ENCODE measurements at places on chromosomes 3 and 15. TPM values are rescaled to one million over a fixed set of nuclear protein-coding genes. Genes with fewer than 3 reads are reported as not detected.

DNA sequence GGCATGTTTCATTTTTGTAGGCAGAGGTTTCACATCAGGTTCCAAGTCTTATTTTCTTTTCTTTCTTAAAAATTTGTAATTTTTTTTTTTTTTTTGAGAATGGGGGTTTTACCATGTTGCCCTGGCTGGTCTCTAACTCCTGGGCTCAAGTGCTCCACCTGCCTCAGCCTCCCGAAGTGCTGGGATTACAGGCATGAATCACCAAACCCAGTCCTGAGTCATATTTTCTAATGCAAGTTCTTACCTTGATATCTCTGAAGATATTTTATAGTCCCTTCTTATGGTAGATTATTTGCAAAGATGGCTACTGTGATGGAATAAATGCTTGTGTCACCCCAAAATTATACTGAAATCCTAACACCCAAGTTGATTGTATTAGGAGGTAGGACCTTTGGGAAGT is 63.8 kb downstream of the SLC9A9 start:
- no peak for DNase-seq

GRCh38 chr3:115580566-115580965 is 42.7 kb upstream of the GAP43 start:
- no peak for DNase-seq

- DNase-seq, result no peak
Observed at GRCh38 chr3:69665026-69665737, 74.1 kb upstream of the MITF start.

DNA sequence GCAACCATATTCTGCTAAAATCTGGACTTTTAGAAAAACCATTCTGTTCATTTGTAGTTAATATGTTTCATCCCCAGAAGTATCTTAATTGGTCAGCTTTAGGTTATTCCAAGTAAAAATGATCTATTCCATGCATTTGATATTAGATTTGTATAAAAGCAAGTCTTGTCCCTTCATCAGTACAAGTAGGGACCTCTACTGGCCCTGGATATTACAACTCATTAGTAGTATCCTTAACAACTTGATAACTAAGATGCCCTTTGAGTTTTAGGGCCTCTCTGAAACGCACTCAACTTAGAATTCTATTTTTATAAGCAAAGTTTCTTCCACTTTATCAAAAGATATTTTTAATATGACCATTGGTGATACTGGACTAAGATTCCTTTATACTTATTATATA is 25.3 kb upstream of the SELENOT start:
- DNase-seq, result no peak

GRCh38 chr3:10563396-10563795 is 58.0 kb upstream of the ATP2B2 start:
- DNase-seq, result no peak

DNA sequence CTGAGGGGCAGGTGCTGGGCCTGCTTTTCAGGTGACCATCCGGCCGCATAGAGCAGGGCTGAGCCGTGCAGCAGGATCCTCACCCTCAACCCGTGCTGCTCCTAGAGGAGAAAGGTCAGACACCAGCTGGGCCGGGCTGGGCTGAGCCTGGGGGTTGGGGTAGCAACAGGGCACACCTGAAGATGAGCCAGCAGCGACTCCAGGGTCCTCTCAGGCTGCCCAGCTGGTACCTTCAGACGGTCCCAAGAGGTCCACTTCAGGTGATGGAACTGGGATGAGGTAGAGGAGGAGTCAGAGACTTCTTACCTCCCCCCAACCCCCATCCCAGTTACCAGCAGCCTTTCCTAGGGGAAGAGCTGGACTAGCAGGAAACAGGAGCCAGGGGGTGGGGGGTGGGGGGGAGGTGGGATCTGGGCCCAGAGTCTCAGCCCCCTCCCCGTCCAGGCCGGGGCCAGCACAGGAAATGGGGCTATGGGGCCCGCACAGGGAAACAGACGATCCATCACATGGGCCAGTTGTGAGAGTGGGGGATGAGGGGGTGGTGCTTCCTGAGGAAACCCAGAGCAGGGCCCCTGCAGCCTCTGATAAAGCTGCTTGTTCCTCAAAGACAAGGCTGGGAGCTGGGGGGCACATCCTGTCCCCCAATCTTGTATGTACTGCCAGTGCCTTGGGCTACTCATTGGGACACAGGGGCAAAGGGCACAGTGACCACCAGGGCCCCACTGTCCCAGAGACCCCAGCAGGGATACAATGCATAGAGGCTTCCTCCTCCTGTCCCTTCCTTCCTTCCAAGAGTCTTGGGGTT is 3.0 kb downstream of the INKA1 start:
- no peak for DNase-seq

DNA sequence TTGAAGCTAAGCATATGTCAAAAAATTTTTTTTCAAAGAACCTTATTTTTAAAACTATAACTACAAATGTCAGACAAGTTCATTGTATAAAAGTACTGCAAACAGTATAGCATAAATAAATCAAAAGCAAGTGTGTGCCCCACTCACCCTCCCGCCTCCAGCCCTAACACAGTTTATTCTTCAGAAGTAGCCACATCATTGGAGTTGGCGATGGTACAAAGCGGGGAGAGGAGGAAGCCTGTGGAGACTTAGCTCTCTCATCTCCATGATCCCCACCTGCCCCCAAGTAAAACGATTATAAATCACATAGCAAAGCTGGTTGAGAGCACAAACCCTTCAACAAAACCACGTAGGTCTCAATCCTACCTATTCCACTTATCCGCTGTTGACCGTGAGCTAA is 33.6 kb downstream of the FOXP1 start:
- DNase-seq, result no peak

GRCh38 chr15:87961851-87962420 is 294.6 kb downstream of the NTRK3 start:
- no peak for DNase-seq

DNA sequence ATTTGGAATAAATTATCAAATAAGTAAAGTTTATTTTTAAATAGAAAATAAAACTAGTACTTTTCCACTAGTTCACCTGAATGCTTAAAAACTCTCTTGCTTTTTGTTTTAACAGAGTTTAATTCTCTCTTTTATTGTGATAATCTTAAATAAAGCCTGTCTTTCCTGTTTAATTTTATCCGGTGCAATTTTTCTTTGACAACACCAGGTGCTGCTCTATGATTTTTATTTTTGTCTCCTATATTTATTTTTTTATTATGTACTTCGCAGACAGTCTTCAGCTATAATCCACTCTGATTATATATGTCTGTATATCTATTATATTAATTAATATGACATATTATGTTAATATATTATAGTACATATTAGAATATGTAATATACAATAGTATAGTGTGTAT is 1293.0 kb upstream of the EPHA6 start:
- DNase-seq, result no peak

GRCh38 chr15:37034835-37035748 is 65.3 kb downstream of the MEIS2 start:
- no peak for DNase-seq

GRCh38 chr15:91897585-91898372 is 44.3 kb downstream of the SLCO3A1 start:
- no peak for DNase-seq

DNA sequence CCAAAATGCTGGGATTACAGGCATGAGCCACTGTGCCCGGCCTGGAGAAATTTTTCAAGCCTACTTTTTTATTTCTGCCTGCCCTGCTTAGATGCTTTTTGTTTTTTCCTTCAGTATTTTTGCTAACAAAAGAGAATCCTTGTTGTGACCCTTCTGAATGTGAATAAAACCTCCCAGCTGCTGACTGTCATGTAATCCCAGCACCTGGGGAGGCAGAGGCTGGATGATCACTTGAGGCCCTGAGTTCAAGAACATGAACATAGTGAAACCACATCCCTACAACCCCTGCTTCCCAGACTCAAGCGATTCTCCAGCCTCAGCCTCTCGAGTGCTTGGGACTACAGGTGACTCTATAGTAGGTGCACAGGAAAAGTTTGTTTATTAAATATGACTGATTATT is 84.9 kb downstream of the SOX2 start:
- DNase-seq, result no peak

- DNase-seq, result no peak
Observed at GRCh38 chr15:56207092-56207491, 36.6 kb downstream of the RFX7 start.

DNA sequence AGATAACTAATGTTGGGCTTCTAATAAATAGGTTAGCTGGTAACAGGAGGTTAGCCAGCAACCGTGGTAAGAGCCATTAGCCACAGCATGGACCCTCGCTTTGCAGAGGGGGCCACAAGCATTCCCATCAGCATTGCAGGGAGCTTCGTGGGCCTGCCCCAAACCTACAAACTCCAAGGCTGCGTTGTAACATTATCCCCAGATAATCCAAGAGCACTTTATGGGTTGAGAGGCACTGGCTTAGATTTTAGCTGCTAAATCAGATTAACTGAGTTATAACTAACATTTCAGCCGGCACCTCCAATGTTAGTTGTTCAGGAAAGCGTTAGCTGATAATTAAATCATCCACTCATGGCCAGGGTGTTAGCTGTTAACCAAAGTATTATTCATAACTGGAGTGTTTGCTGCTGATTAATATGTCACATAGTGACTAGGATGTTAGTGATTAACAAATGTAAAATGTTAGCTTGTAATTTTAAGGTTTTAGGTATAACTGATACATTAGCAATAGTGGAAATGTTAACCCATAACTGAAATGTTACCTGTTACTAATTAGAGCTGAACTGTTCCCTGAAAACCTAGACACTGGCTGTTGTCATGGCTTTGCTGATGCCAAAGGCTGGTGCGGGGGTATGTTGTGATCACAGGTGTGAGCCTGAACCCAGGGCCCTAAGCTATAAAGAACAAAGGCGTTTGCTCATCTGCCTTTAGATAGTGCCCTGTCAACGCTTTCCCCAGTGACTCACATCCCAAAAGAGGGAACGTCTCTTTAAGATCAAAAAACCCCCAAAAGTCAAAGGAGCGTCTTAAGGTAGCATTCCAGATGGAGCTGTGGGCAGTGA is 56.2 kb downstream of the SLC6A6 start:
- DNase-seq, result no peak

- DNase-seq, result no peak
Observed at GRCh38 chr3:78529601-78530000, 1238.2 kb downstream of the ROBO1 start.

GRCh38 chr3:172938788-172939187 is 188.3 kb downstream of the ECT2 start:
- DNase-seq, result no peak

DNA sequence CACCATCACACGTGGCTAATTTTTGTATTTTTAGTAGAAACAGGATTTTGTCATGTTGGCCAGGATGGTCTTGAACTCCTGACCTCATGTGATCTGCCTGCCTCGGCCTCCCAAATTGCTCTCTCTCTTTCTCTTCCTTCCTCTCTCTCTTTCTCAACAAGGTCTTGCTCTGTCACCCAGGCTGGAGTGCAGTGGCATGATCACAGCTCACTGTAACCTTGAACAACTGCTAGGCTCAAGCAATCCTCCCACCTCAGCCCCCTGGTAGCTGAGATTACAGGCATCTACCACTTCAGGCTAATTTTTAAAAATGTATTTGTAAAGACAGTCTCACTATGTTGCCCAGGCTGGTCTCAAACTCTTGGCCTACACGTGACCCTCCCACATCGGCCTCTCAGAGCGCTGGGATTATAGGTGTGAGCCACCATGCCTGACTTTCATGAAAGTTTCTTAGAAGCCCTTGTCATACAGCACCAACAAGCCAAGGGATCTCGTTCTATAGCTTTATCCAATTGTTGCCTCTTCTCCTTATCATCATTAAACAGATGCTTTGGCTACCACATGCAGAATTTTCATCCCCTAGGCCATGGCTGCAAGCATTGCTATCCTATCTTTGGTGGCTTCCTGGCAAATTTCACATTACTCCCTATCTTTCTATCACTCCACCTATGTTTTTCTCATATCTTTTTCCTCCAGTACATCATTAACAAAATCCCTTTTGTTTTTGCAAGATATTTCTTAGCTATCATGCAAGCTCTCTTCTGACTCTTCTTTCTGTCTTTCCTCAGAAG is 5.7 kb downstream of the CCDC32 start:
- DNase-seq, result no peak

DNA sequence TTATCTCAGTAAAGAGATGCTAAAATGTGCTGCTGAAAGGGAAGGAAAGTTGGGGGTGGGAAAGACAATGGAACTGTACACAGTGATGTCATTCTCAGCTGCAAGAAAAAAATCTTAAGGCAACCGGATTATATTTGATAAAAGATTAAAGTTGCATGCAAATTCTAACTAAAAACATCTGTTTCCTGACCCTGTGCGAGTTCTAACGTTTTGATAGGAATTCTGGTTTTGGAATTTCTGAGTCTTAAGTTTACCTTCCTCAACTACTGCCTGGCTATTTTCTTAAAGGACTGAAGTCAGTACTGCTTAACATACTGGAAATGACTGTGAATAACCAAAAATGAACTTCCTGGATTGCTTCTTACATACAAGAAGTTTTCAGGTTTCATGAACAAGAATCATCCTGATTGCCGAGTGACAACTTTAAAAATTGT is 115.5 kb downstream of the SLC25A26 start:
- no peak for DNase-seq

DNA sequence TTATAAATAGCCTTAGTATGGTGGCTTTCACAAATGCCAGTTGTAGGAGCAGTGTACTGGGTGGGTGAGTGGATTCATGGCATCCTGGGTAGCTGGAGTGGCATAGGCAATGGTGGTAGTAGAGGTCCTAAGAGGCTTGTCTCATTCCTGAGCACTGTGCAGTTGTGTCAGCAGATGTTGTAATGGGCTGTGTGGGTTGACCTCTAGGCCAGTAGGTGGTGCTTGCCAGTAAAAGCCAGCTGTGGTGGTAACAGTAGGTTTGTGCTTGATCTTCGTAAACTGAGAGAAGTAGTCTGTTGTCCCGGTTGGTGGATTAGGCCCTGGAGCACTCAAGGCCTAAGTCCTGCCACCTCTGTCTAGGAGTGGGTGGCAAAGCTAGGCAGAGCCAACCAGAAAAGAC is 149.7 kb upstream of the SUCLG2 start:
- no peak for DNase-seq

DNA sequence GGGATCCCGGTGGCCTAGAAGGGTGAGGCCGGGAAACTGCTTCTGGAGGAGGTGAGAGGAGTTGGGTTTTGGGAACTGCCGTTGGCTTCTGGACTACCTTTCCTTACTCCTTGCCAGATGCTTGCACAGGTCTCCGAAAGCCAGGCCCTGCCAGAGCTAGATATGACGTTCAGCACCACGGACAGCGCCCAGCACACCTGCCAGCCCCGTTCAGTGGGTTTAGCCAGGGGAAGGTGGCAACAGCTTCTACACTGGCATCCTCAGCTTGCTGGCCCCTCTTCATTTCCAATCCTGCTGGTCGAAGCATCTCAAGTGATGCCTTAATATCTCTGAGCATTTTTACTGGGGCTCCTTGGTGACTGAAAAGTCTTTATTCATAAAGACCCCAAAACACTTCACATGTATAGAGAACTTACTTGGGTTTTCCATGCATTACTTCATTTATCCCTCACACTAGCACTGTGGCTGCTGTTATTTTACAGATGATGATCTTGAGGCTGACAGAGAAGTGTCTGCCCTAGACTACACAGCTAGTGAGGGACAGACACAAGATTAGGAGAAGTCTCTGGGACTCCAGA is 21.9 kb downstream of the HCN4 start:
- peak; percentile 42 for DNase-seq

The CHRNA3 gene
- not detected for total RNA-seq

The FBXO40 gene
- not detected for total RNA-seq

The RAB6B gene
- total RNA-seq, result 7.6 TPM

The GNL3 gene
- total RNA-seq, result 235 TPM

The ZNF502 gene
- total RNA-seq, result 0.27 TPM

The APOD gene
- 0.87 TPM for total RNA-seq

The MAGEL2 gene
- total RNA-seq, result not detected

The RASGRF1 gene
- 0.09 TPM for total RNA-seq

The USP8 gene
- 57.4 TPM for total RNA-seq
